ENCODE measurements at places on chromosomes 2 and 18.

DNA sequence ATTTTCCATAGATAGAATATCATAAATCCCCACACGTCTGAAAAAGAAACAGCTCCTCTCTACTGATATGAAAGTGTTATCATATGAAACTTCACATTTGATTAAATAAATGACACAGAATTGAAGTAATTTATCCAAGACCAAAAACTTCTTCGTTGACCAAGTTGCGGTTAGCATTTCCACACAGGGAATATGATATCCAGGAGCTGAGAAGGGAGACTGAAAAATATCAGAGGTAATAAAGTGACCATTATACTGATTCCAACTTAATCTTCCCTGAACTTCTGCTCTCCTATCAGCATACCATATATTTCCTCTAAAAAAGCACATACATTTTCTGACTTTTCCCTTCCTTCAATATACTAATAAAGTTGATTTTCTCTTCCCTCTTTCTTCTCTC is 356.2 kb upstream of the CHST9 start:
- no peak for DNase-seq

GRCh38 chr2:229196448-229196847 is 74.6 kb downstream of the PID1 start:
- DNase-seq = no peak

GRCh38 chr2:72934683-72935610 is 17.6 kb downstream of the EMX1 start:
- no peak for DNase-seq

DNA sequence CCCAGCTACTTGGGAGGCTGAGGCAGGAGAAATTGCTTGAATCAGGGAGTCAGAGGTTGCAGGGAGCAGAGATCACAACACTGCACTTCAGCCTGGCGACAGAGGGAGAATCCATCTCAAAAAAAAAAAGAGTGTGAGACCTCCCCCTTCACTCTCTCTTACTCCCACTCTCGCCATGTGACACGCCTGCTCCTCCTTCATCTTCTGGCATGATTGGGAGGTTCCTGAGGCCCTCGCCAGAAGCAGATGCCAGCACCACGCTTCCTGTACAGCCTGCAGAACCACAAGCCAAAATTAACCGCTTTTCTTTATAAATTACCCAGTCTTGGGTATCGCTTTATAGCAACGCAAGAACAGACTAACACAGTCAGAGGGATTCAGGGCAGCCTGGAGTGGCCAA is 66.3 kb upstream of the CREB1 start:
- DNase-seq = no peak

DNA sequence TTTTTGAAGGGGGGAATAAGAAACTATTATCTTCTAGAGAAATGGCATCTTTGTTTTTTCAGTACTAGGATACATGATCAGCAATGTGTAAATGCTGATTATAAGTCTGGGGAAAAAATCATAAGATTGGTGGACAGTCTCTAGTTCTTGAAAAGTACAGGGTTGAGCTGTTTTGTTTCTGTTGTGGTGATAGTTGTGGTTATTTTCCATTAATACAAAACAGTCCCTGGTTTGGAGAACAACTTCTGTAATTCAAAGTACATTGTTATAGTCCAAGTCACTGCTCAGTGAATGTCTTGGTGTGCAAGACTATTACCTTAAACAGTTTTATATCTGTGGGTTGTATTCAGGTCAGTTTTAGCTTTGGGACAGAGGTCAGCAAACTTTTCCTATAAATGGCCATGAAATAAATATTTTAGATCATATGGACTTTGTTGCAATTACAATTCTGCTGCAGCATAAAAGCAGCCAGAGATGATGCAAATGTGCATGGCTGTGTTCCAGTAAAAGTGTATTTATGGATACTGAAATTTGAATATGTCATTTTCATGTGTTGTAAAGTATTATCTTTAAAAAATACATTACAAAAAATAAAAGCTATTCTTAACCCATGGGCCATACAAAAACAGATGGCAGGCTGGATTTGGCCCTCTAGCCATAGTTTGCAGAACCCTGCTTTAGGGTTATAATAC is 111.0 kb downstream of the CERS6 start:
- peak; percentile 47 for DNase-seq

DNA sequence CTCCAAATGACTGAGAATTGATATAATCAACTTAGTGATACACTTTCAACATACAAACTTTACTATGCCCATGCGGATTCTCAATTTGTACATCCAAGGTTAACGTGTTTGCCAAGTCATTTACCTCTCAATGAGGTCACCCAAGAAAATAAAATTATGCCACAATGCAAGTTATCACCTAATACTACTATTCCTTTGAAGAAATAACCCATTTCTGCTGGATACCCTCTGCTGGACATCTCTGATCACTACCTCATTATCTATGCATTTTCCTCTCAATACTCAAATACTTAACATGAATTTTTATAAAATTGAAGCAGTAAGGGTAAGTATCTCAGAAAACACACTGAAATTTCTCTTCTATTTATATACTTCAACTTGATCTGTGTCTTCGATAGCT is 12.7 kb downstream of the HNRNPLL start:
- DNase-seq = peak; percentile 38

DNA sequence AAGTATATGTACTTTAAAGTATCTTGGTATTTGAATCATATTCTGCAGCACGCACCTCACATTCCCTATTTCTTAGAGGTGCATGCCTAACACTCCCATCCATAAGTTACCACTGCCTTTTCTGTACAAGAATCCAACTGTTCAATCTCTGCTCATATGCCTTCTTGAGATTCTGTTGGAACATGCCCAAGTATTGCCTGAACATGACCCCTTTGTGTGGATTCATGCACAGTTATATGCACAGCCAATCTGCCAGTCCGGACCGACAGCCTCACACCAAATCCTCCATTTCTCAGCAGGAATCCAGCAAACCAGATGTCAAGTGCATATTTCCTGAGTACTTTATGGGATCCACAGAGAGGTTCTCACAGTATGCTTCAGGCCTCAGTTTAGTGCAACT is 222.0 kb downstream of the TMEM182 start:
- no peak for DNase-seq

DNA sequence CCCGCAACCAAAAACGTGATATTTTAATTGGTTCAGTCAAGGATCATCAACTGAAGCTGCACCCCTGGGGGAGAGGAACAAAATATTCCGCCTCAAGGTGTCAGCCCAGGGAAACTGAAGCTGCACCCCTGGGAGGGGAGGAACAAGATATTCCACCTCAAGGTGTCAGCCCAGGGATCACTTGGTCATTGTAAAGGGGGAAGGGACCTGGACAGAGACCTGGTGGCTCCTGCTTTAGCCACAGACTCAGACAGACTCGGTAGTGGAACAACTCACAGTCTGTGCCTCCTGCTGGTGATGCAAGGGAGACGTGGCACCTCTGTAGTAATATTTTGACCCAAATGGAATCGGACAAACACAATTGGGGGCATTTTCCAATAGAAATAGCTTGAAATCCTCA is 75.1 kb downstream of the GBX2 start:
- DNase-seq = no peak

- DNase-seq = no peak
Observed at GRCh38 chr2:75134860-75135259, 64.5 kb downstream of the TACR1 start.

GRCh38 chr2:73105511-73105971 is 7.2 kb downstream of the RAB11FIP5 start:
- no peak for DNase-seq

DNA sequence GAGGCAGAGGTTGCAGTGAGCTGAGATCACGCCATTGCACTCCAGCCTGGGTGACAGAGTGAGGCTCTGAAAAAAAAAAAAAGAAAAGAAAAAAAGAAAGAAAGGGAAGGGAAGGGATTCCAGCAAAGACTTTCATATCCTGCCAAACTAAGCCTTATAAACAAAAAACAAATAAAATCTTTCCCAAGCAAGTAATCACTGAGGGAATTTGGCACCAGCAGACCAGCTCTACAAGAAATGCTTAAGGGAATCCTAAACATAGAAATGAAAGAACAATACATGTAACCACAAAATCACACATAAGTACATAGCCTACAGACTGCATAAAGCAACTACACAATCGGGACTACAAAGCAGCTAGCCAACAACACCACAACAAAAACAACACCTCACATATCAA is 79.1 kb downstream of the TRABD2A start:
- DNase-seq = no peak

DNA sequence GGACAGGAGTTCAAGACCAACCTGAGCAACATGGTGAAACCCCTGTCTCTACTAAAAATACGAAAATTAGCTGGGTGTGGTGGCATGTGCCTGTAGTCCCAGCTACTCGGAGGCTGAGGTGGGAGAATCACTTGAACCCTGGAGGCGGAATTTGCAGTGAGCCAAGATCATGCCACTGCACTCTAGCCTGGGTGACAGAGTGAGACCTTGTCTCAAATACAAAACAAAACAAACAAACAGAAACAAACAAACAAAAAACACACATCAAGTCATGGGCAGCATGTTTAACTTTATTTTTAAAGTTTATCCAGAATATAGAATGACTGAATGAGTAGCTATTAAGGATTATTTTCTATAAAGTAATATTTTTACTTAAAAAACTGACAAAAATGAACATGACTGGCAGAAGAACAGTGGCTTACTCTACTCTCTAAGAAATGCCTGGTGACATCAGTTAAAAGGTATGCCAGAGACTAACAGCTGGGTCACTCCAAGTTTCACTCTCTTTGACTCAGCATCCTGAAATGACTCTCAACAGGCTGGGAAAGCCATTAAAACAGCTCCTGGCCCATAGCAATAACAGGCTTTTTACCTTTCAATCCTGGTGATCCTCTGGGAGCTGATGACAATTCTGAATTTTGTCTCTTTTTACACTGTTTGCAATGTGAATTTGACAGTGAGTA is 281.6 kb upstream of the STON1 start:
- peak; percentile 91 for DNase-seq

DNA sequence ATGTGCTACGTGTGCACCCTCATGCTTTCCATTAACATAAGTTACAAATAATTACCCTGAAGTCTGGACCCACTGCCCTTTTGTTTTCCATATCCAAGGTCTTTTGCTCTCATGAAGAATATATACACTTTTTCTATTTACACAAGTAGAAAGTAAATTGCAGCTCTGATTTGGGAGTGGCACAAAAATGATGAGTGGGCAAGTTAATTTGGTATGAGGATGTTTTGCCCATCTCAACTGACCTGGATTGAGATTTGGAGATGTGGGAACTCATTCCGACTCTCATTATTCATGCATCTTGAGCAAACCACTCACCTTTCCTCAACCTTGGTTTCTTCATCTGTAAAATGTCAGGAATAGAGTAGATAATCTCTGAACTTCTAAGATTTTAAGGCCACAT is 53.6 kb upstream of the TMEM17 start:
- DNase-seq = no peak

GRCh38 chr2:220940646-220941045 is 631.5 kb downstream of the EPHA4 start:
- DNase-seq = no peak

GRCh38 chr2:227460833-227461232 is 11.1 kb upstream of the AGFG1 start:
- no peak for DNase-seq

- DNase-seq = no peak
Observed at GRCh38 chr2:31770741-31771140, 190.0 kb upstream of the SRD5A2 start.

- peak; percentile 50 for DNase-seq
Observed at GRCh38 chr2:238167761-238168160, 9.0 kb downstream of the ERFE start.

DNA sequence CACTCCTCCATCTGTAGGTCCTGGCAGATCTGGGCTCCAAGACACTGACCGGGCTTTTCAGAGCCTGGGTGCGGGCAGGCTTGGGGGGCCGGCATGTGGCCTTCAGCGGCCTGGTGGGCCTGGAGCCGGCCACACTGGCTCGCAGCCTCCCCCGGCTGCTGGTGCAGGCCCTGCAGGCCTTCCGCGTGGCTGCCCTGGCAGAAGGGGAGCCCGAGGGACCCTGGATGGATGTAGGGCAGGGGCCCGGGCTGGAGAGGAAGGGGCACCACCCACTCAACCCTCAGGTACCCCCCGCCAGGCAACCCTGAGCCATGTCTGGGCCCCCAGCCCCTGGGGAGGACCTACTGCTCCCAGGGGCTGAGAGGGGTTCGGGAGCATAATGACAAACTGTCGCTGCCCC is 761 bp upstream of the CHRND start:
- DNase-seq = no peak

- no peak for DNase-seq
Observed at GRCh38 chr2:46564811-46565241, 85.5 kb downstream of the TMEM247 start.

DNA sequence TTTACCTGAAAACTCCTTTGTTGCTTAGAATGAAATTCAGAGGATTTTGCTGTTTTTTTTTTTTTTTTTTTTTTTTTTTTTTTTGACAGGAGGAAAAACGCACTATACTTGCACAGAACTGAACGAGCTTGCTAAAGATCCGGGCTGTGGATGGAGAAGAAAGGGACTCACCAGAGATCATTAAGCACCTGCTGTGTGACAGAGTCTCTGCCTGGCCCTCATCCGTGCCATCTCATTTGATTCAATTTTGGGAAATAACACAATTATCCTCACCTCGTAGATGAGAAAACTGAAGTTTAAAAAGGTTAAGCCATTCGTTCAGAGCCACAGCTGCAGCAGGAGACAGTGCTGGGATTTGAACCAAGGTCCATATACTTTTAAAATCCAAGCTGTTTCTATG is 775.4 kb upstream of the ID2 start:
- DNase-seq = no peak

DNA sequence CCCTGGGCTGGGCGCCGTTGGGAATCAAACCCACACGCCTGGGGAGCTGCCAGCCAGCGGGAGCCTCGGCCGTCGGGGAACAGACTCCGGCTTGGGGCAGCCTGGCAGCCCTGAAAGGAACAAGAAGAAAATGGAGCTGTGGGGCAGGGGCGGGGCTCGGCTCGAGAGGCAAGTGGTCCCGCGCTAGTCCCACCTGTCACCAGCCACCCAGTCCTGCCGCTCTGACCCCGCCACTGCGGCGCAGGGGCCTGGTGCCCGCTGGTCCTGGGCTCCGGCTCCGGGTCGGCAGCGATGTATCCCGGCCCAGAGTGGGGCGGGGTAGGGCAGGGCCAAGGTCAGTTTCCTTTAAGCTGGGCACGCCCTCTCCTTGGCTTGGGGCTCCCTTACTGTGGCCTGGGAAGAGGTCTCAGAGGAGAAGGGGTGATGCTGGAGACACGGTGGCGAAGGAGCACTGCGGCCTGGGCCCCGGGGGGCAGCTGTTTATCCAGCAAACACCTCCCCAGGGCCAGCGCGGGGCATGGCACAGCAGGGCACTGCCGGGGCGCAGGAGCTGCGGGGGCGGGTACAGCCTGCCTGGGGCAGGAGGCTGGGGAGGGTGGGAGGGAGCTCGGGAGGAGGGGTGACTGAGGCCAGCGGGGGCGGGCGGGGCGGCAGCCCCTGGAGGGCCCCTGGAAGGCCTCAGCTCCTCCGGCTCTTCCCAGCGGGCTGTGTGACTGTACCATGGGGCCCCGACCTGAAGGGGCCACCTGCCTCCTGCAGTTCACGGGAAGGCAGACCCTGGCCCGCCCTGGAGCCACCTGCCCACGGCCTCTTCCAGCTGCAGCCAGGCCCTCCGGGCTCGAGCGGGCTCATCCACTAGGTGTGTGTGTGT is 15.6 kb downstream of the ODC1 start:
- DNase-seq = no peak

- DNase-seq = peak; percentile 45
Observed at GRCh38 chr2:112880696-112881095, 30.3 kb upstream of the IL37 start.

All from choroid plexus epithelial cell (primary cell).